Prostate gland (tissue), 2 donors: ENCODE measurements at places on chromosomes 5 and 9. TPM values are rescaled to one million over a fixed set of nuclear protein-coding genes. Genes with fewer than 3 reads are reported as not detected.

Gene CHSY3
- 2.0 TPM for total RNA-seq

Gene MARCHF11
- 8.9 TPM for total RNA-seq

Gene DNAH5
- total RNA-seq = 3.7 TPM

- no peaks in the 10 kb centered on the region for H3K27me3 ChIP-seq
- no peak overlapping the region for H3K27ac ChIP-seq
- DNase-seq = no peak
- no peaks in the 10 kb centered on the region for H3K36me3 ChIP-seq
- no peak overlapping the region for H3K4me3 ChIP-seq
These were observed 121.8 kb downstream of the FAM170A start for GRCh38 chr5:119750887-119751733.

GRCh38 chr9:8491563-8491962 is 692.0 kb upstream of the DMAC1 start:
- H3K27ac ChIP-seq = no peak overlapping the region
- no peaks in the 10 kb centered on the region for H3K4me1 ChIP-seq
- DNase-seq = no peak
- H3K36me3 ChIP-seq = no peaks in the 10 kb centered on the region
- no peak overlapping the region for H3K4me3 ChIP-seq

DNA sequence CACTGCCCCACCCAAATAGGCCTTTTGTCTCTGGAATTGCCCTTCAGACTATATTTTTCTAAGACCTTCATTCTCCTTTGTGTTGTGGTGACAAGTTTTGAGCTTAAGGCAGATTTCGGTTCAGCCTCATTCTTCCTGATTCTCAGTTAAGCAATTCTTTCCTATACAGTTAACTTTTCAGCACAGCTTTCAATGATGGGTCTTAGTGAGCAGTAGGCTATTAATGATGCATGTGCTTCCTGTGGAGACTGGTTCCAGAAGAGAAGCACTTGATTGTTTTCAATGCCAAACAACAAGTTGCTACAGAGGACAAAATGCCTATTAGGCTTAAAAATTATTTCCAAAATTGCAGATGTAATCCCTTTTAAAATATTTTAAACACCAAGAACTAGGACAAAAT is 47.7 kb upstream of the TLX3 start:
- no peak for DNase-seq
- no peaks in the 10 kb centered on the region for H3K4me1 ChIP-seq
- no peak overlapping the region for H3K4me3 ChIP-seq
- H3K36me3 ChIP-seq = no peaks in the 10 kb centered on the region
- no peaks in the 10 kb centered on the region for H3K27me3 ChIP-seq

DNA sequence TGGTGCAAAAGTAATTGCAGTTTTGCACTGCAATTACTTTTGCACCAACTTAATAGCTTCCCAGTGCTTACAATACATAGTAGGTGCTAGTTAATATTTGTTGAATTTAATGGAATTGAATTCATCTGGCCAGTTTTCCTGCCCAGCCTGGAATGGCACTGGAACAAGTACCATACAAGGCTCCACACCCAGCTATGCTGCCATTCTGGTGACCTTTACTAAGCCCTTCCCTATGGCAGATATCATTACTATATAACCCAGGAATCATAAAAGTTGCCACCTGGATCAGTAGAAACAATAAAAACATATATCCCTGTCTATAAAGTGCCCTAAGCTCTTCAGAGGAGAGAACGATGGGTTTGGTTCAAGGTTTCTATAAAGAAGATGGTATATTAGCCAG is 22.4 kb upstream of the TRIM36 start:
- H3K27ac ChIP-seq = no peak overlapping the region
- DNase-seq = no peak
- no peaks in the 10 kb centered on the region for H3K36me3 ChIP-seq
- H3K4me3 ChIP-seq = no peak overlapping the region
- no peaks in the 10 kb centered on the region for H3K27me3 ChIP-seq
- H3K4me1 ChIP-seq = no peaks in the 10 kb centered on the region

- H3K4me3 ChIP-seq = no peak overlapping the region
- H3K27ac ChIP-seq = no peak overlapping the region
- no peaks in the 10 kb centered on the region for H3K36me3 ChIP-seq
- DNase-seq = no peak
- H3K4me1 ChIP-seq = no peaks in the 10 kb centered on the region
These were observed 66.6 kb downstream of the ANGPTL2 start for GRCh38 chr9:127055745-127056402.

DNA sequence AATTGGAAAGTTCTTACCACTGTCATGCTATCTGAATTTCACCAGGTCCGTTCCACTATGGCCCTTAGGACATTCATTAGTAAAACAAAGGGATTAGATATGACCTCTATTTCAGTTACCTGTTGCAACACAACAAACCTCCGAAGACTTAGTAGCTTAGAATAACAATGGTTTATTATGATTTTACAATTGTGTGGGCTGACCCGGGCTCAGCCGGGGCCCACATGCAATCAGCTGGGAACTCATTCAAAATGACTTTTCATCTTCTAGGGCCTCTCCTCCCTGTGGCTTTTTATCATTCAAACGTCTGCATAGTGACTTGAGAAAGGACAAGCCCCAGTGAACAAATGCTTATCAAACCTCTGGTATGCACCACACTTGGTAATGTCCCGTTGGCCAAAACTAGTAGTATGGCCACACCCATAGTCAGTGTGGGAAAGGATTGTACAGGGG is 2.3 kb upstream of the FBXW11 start:
- peaks cover 3% of the 10 kb centered on the region for H3K4me1 ChIP-seq
- no peaks in the 10 kb centered on the region for H3K27me3 ChIP-seq
- no peak overlapping the region for H3K4me3 ChIP-seq
